Stimulated activated CD4-positive, alpha-beta T cell treated with anti-CD3 and anti-CD28 coated beads, TNF-alpha, amount 100 ng/mL, for 4 hours (primary cell): ENCODE measurements at places on chromosomes 12 and 14.

- DNase-seq, result no peak
These were observed 44.5 kb downstream of the EML5 start for GRCh38 chr14:88748288-88748687.

DNA sequence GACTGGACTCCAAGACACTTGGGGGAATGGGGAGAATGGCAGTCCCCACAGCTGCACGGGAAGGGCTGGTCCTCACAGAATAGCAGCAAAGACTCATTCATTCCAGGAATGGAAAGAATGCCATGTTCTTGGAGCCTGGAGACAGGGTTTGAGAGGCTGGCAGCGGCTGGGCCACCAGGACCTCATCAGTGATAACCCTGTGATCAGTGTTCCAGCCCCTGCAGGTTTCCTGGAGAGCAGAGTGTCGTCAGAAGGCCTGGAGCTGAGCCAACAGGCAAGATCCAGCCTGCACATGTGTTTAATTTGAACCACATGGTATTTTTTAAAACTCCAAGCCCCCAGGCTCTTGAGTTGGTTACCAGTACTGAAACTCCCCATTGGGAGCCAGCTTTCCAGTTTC lies 11.3 kb downstream of the BDKRB1 start:
- DNase-seq, result no peak

DNA sequence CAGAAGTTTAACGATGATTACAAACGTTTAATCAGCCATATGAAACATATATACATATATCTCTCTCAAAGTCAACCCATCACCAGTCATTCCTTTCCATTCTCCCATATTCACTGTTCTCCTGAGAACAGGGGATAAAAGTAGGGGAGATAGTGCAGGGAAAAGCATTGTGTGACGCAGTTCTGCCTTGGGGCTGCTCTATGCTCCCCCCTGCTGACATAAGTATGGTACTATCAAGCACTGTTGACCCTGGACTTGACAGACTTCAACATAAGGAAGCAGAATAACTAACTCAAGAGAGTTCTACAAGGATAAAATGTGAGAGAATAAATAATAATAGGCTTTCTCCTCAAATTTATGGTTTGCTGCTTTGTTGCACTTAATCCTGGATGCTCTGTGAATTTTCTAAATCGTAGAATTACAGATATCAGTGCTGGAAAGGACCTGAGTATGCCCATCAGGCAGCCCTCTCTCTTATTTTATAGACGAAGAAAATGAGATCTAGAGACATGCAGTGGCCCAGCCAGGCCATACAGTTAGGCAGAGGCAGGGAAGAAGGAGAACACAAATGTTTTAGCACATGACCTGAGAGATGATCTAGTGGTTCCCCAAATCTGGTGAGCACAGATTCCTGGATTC lies 87.2 kb downstream of the SCN8A start:
- DNase-seq, result no peak

DNA sequence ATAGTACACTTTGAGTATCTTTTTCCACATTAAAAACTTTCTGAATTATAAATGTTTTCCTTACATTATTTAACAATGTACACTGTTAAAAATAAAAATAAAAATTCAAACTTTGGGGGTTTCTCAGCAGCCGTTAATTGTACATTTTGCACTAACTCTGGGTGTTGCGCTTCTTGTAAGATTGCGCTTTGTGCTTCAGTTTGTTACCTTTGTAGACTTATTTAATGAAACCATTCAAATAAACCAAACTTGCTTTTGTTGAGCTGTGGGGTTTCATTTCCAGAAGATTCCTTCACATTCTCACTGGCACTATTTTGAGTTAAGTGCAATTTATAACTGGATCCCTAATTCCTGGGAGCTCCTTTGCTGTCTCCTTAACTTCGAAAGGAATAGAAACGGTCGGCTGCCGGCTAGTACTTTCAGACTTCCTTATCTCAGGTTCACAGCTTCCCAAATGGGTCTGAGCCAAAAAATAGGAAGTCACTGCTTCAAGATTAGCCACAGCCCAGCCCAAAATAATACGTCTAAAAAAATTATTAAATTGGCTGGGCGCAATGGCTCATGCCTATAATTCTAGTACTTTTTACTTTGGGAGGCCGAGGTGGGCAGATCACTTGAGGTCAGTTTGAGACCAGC lies 38.2 kb downstream of the RAD52 start:
- no peak for DNase-seq

DNA sequence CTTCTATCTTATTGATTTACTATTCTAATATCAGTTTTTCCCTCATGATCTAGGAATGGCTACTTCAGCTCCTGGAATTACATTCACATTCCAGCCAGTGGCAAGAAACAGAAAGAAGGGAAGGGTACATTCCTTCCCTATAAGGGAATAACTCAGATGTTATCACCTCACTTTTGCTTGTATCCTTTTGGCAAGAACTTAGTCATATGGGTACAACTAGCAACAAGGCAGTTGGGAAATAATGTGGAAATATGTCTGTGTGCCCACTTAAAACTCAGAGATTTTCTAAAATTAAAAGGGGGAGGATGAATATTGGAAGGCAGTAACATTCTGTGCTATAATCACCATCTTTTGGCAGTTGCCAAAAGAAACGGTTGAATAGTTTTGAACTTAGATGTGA lies 85.6 kb downstream of the MSRB3 start:
- no peak for DNase-seq

DNA sequence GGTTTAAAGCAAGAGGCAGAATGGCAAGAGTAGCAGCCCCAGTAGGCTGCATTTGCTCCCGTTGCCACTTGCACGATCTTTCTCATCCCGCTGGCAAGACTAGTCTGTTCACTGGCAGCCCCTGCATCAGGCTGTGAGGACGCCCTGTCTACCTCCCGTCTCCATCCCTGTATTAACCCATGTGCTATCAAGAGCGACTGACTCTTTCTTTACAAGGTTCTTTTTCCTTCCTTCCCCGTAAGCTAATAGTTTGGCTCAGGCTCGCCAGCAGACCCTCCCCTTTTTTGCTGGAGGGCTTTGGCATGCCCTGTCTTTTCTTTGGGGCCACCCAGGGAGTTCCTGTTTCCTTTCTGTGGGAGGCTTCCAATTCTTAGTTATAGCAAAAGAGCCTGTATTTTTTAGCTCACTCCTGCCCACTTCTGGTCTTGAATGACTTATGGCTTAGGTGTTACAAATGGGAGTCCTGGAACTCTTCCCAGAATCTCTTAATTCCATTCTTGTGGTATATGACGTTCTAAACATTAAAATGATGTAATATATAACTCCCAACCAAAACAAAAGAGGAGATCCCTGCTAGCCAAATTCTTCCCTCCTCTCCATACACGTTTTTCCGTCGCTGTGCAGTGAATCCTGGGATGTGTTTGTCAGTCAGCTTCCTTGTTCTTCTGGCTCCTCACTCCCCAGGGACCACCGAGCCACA lies 149.0 kb downstream of the PRKCH start:
- no peak for DNase-seq

DNA sequence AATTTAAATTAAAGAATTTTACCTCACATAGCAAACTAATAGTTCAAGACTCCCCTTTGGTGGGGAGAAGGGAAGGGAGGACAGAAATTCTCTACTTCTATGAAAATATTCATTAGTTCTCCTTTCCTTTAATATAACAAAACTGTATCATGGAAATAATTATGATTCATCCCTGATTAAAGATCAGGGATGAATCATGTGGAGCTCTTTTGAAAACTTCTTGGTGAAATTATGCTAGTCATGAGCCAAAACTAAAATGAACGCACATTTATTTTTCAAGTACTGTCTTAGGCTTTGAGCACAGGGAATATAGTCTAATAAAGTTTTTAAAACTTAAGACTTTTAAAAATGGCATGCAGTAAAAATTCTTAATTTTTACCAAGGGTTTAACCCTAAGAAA lies 17.1 kb downstream of the TMBIM4 start:
- no peak for DNase-seq

- DNase-seq, result no peak
These were observed 360.2 kb downstream of the GALC start for GRCh38 chr14:87632796-87633195.

DNA sequence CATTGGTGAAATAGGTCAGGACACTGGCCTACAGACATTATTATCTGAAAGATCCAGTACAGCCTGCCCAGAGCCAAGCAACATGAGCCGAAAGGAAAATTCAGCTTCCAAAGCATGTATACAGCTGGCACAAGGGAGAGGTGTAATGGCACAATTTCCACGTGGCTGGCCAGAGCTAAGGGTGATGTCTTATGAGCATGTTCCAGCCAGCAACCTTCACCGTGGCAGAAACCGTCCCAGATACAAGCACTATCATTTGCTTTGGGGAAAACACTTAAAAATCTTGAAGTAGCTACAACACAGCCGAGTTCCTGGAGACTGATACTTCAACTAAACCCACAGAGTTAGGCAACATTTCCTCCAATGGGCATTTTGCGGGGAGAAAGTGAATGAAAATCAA lies 44.5 kb downstream of the CORO1C start:
- no peak for DNase-seq

- no peak for DNase-seq
These were observed 18.1 kb downstream of the RFC5 start for GRCh38 chr12:118034429-118035189.
